ENCODE measurements at places on chromosomes 4 and X.

- no peak for DNase-seq
Measured at GRCh38 chrX:134998246-134998645, 7.5 kb downstream of the SMIM10 start.

GRCh38 chr4:89293299-89293698, 14.3 kb downstream of the GPRIN3 start:
- no peak for DNase-seq

DNA sequence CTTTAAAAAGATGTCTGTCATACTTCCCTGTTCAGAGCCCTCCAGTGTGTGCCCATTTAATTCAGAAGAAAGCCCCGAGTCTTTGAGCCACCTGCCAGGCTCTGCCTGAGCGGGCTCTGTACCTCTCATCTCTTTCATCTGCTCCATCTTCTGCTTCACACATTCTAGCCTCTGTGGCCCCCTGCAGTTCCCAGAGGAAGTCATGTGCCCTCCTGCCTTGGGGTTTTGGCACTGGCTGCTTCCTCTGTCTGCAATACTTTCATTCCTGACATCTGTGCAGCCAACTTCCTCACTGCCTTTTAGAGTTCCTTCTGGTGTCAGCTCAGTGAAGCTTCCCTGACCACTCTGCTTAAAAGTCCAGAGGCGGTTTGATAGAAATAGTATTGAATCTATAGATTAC, 6.2 kb upstream of the STK32B start:
- DNase-seq: peak; percentile 75

DNA sequence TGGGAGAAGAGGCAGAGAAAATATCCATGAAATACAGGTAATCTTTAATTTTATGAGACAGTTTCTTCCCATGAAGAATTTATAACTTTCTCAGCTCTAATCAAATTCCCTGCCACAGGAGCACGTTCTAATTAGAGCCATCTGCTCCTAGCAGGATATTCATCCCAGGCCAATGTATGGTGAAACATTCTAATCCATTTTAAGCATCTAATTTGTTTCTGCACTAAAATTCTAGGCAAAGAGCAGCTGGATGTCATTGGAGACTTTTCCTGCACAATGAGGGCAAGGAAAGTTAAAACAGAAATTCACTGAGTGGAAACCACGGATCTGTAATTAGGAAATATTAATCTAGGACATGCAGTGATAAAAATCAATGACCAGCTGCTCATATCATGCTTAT, 107.7 kb upstream of the ZFP42 start:
- no peak for DNase-seq

Data from choroid plexus epithelial cell (primary cell).